ENCODE measurements at places on chromosomes 4 and X. TPM values are rescaled to one million over a fixed set of nuclear protein-coding genes. Genes with fewer than 3 reads are reported as not detected.

The SSX4B gene
- not detected for total RNA-seq

The LRRC66 gene
- total RNA-seq = not detected

The GPR143 gene
- not detected for total RNA-seq

The H2AZ1 gene
- 89.5 TPM for total RNA-seq

The KIT gene
- total RNA-seq = 6.6 TPM

The GAGE2A gene
- total RNA-seq = not detected

The MID1 gene
- total RNA-seq = not detected

The PCDH10 gene
- total RNA-seq = not detected

The VCX gene
- not detected for total RNA-seq

The ARR3 gene
- total RNA-seq = not detected

The DKK2 gene
- total RNA-seq = 0.85 TPM

The CXorf38 gene
- 27.5 TPM for total RNA-seq

The GJB1 gene
- total RNA-seq = not detected

The RAB33A gene
- 3.2 TPM for total RNA-seq

The HSFX2 gene
- not detected for total RNA-seq

The CTAG2 gene
- total RNA-seq = not detected

The WDR45 gene
- total RNA-seq = 134 TPM

The GPR34 gene
- 0.68 TPM for total RNA-seq

Data from natural killer cell (primary cell).